Activated CD8-positive, alpha-beta T cell treated with anti-CD3 and anti-CD28 coated beads for 36 hours (primary cell): ENCODE measurements at places on chromosomes 5 and 9. TPM values are rescaled to one million over a fixed set of nuclear protein-coding genes. Genes with fewer than 3 reads are reported as not detected.

DNA sequence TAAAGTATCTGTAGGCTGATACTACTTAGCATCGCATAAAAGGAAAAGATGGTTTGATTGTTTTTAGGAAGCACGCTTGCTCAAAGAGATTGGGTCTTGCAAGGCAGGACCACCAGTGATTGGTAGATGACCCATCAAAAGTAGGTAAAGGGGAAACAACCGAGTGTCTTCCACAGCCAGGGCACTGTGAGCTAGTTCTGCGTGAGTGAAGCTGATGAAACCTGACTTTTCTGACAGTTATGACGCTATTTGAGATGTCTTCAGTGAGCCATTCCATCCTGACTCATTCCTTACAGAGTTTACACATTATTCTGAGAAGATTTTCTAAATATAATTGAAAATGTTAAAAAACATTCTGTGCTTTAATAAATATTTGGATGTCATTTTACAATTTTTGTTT, 49.7 kb downstream of the BASP1 start:
- no peak for DNase-seq
- no peaks in the 10 kb centered on the region for H3K4me1 ChIP-seq
- H3K27ac ChIP-seq = no peak overlapping the region
- H3K27me3 ChIP-seq = no peaks in the 10 kb centered on the region
- no peak overlapping the region for H3K4me3 ChIP-seq

DNA sequence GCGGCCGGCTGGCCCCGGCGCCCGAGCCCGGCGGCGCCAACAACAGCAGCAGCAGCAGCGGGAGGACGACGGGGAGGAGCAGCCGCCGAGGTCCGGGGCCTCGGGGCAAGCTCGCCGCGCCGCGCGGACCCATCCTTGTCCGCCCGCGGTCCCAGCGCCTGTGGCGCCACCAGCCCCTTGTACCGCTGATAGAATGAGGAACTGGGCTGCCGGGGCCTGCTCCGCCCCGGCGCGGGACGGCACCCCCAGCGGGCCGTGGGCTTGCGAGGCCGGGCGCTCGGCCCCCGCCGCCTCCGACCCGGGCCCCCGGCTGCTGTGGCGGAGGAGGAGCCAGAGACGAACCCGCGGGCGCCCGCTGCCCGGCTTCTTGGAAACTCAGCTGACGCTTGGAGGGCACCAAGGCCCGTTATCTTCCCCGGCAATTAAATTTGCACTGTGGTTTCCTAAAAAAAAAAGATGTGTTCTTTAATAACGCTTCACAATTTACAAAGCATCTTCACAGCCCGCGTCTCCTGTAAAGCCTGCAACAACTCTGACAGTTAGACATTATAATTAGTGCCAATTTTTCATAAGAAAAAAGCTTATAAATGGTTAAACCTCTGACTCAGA, at the start of gene ARSB:
Gene ARSB, minus strand, starts transcription at position 195 of the 609 bp plus-strand sequence. Its CDS starts 62 bp downstream, at position 133.
- peaks cover 39% of the 10 kb centered on the region for H3K4me1 ChIP-seq
- peak within 1 kb of the TSS; percentile 97 for H3K27ac ChIP-seq
- peak within 1 kb of the TSS; percentile 87 for H3K4me3 ChIP-seq
- H3K36me3 ChIP-seq = no peaks in the 10 kb centered on the region
- DNase-seq = peak; percentile 71

GRCh38 chr9:1415146-1415545, 365.0 kb downstream of the DMRT2 start:
- H3K4me1 ChIP-seq = no peaks in the 10 kb centered on the region
- H3K36me3 ChIP-seq = no peaks in the 10 kb centered on the region
- H3K27me3 ChIP-seq = peaks cover 3% of the 10 kb centered on the region

DNA sequence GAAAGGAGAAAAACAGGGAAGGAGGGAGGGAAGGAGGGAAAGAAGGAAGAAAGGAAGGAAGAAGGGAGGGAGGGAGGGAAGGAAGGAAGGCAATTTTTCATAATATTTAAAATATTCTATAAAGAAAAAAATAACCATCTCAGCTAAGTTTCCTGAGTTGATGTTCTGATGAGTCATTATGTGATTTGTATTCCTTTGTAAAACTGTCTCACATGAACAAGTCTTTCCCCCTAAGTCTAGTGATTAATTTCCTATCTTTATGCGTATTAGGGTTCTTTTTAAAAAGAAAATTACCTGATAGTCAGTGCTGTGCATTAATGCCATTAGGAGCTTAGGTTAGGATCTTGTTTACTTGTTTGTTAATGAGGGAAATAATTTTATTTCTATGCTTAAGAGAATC, 94.1 kb downstream of the RASEF start:
- no peak overlapping the region for H3K4me3 ChIP-seq
- H3K27ac ChIP-seq = no peak overlapping the region
- H3K36me3 ChIP-seq = no peaks in the 10 kb centered on the region
- H3K27me3 ChIP-seq = no peaks in the 10 kb centered on the region
- H3K4me1 ChIP-seq = no peaks in the 10 kb centered on the region
- no peak for DNase-seq

DNA sequence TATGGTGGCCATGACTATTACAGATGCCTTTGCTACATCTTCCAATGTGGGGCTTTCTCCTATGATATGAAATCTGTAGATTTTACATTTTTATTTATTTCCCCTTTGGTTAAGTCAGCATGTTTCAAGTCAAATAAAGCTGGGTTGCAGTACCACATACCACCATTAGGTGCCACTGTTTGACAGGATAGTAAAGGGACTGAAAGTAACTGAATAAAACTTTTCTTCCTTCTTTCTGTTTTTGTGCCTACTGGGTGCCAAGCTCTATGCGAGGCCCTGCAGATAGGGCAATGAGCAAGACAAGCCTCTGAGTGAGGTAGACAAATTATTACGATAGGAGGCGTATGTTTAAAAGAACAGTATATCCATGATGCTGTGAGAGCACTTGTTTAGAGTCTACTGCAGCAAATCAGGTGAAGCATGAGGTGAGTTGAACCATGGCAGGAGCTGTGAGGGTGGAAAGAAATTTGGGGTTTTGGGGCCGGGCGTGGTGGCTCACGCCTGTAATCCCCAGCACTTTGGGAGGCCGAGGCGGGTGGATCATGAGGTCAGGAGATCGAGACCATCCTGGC, 64.8 kb downstream of the GDNF start:
- H3K36me3 ChIP-seq = peaks cover 6% of the 10 kb centered on the region
- H3K4me1 ChIP-seq = no peaks in the 10 kb centered on the region
- no peak overlapping the region for H3K27ac ChIP-seq
- no peak overlapping the region for H3K4me3 ChIP-seq
- H3K27me3 ChIP-seq = no peaks in the 10 kb centered on the region

GRCh38 chr9:124386201-124386600, 29.0 kb downstream of the PSMB7 start:
- H3K4me3 ChIP-seq = no peak overlapping the region
- H3K4me1 ChIP-seq = peaks cover 44% of the 10 kb centered on the region
- H3K27ac ChIP-seq = no peak overlapping the region
- no peaks in the 10 kb centered on the region for H3K27me3 ChIP-seq
- no peak for DNase-seq
- peaks cover 20% of the 10 kb centered on the region for H3K36me3 ChIP-seq

DNA sequence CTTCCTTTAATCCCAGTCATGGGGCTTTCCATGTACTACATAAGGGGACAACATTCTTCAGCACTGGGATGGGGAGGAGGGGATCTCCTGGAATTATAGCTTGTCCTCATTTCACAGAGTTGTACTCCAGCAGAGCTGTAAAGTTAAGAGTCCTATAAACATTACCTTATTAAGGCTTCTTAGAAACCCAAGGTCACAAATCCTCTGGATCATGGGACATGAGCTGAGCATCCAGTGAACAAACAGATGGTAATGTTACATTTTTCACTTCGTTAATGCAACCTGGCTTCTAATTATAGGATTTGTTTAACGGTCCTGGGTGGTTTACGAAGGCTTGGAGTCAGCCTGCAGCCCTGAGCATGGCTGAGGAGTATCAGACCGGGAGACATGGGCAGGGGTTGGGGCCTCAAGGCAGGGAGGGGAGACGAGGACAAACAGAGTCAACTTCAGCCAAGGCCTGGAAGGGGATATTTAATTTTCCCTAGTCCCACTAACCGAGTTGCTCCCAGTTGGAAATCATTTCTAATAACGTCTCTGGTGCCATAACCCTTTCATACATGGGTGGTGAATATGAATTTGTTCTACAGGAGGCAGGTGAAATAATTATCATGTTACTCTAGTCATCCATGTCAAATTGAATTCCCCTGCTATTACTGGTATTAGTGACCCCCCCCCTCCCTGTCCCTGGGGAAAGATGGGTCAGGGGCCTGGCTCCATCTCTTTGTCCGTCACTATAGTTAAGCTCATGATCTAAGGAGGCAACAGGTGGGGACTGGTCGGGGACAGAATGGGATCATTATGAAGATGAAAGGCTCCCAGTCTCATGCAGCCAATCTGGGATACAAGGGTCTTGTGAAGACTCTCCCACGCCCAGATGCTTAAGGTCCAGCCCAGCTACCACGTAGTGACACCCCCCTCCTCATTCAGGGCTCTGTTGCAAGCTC, 10.7 kb upstream of the IL17B start:
- H3K4me1 ChIP-seq = no peaks in the 10 kb centered on the region
- no peaks in the 10 kb centered on the region for H3K36me3 ChIP-seq
- H3K27ac ChIP-seq = no peak overlapping the region
- DNase-seq = no peak
- H3K4me3 ChIP-seq = no peak overlapping the region
- H3K27me3 ChIP-seq = no peaks in the 10 kb centered on the region

DNA sequence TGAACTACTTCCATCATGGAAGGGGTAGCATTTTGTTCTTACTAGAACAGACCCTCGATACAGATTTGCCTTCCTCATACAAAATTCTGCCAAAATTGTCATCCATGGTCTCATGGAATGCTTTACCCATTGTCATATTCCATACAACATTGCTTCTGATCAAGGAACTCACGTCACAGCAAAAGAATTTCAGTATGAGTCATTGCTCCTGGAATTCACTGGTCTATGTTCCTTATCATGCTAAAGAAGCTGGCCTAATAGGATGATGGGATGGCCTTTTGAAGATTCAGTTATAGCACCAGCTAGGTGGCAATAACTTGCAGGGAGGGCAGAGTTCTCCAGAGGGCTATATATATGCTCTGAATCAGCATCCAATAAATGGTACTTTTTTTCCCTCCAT, 18.2 kb upstream of the FNIP1 start:
- no peaks in the 10 kb centered on the region for H3K27me3 ChIP-seq
- H3K27ac ChIP-seq = no peak overlapping the region
- DNase-seq = no peak
- H3K4me3 ChIP-seq = no peak overlapping the region
- H3K4me1 ChIP-seq = peaks cover 2% of the 10 kb centered on the region

GRCh38 chr9:89497257-89497963, 503 bp downstream of the SEMA4D start:
- H3K4me1 ChIP-seq = peaks cover 77% of the 10 kb centered on the region
- peak; percentile 50 for DNase-seq
- peak overlapping the region; percentile 92 for H3K27ac ChIP-seq
- peaks cover 38% of the 10 kb centered on the region for H3K36me3 ChIP-seq
- H3K27me3 ChIP-seq = no peaks in the 10 kb centered on the region

- H3K36me3 ChIP-seq = peaks cover 10% of the 10 kb centered on the region
- no peaks in the 10 kb centered on the region for H3K27me3 ChIP-seq
- no peak for DNase-seq
- no peak overlapping the region for H3K27ac ChIP-seq
- no peak overlapping the region for H3K4me3 ChIP-seq
- H3K4me1 ChIP-seq = peaks cover 40% of the 10 kb centered on the region
Measured at GRCh38 chr5:52794519-52794918, 6.8 kb downstream of the ITGA1 start.

DNA sequence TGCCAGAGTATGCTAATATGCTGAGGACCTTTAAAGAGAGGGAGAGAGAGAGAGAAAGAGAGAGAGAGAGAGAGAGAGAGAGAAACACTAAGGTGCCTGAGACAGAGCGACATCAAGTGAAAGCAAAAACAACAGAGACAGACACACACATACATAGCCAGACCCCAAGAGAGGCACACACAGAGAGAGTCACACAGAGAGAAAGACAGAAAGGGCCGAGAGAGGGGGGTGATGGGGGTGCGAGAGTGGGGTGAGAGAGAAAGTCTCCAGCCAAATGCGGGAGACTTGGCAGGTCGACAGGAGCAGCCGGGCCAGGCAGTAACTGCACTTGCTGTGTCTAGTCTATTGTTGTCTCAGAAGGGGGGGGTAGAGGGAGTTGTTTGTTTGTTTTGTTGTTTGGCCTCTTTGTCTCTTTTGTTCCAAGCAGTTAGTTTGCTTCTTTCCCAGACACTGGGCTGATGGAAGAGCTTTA, 30.1 kb upstream of the NFIB start:
- H3K27me3 ChIP-seq = peaks cover 23% of the 10 kb centered on the region
- H3K36me3 ChIP-seq = no peaks in the 10 kb centered on the region
- no peak overlapping the region for H3K4me3 ChIP-seq
- no peaks in the 10 kb centered on the region for H3K4me1 ChIP-seq
- no peak for DNase-seq
- H3K27ac ChIP-seq = no peak overlapping the region

DNA sequence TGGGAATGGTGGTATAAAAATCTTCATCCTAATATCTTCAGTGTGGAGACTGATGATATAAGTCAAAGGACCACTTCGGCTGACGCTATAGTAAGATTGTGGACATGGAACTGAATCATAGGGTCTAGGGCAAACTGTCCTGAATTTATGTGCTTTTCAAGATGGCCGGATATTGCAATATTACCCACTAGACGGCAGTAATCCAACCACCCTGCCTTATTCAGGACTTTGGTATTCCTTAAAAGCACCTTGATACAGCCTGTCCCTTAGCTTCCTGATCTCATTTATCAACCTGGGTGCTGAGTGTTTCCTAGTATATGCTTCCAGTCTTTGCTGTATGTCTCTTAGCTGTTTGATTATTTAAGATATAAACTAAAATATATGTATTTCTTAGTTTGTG, 71.2 kb upstream of the COX7C start:
- no peak overlapping the region for H3K4me3 ChIP-seq
- H3K27ac ChIP-seq = no peak overlapping the region
- DNase-seq = no peak
- H3K4me1 ChIP-seq = no peaks in the 10 kb centered on the region
- H3K36me3 ChIP-seq = no peaks in the 10 kb centered on the region
- peaks cover 2% of the 10 kb centered on the region for H3K27me3 ChIP-seq

GRCh38 chr5:153981905-153982605, 56.7 kb downstream of the FAM114A2 start:
- peaks cover 2% of the 10 kb centered on the region for H3K27me3 ChIP-seq
- no peak overlapping the region for H3K27ac ChIP-seq
- no peaks in the 10 kb centered on the region for H3K36me3 ChIP-seq
- no peak for DNase-seq

DNA sequence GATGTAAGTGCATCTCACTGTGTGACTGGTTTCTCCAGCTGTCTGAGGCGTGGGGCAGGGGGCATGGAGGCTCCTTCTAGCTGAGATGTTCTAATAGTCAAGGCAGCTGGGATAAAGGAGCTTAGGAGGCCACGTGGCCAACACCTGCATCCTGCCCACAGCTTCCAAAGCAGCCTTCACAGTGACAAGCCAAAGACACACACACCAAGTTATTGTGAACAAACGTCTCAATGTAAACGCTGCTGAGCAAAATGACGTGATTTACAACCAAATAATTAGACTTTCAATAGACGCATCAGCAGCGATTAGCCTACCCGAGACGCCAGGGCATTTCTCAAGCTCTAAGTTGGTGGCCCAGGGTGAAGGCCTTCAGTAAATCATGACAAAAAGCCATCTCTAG, 23.2 kb upstream of the SLC25A51 start:
- H3K4me1 ChIP-seq = peaks cover 2% of the 10 kb centered on the region
- H3K4me3 ChIP-seq = no peak overlapping the region
- no peaks in the 10 kb centered on the region for H3K27me3 ChIP-seq

The BDP1 gene
- total RNA-seq = 26.8 TPM

The DOLK gene
- 5.7 TPM for total RNA-seq

The FGF10 gene
- total RNA-seq = not detected

The GPR21 gene
- not detected for total RNA-seq

The SEMA5A gene
- total RNA-seq = not detected

The IL3 gene
- total RNA-seq = 0.98 TPM
